ENCODE measurements at places on chromosomes 3 and 15. TPM values are rescaled to one million over a fixed set of nuclear protein-coding genes. Genes with fewer than 3 reads are reported as not detected.

- no peak for DNase-seq
These were observed 35.6 kb downstream of the SCAP start for GRCh38 chr3:47440131-47440530.

- DNase-seq, result peak; percentile 43
These were observed 157.3 kb upstream of the BHLHE40 start for GRCh38 chr3:4821975-4822374.

GRCh38 chr15:92944946-92945521 lies 44.9 kb downstream of the CHD2 start:
- DNase-seq, result no peak

DNA sequence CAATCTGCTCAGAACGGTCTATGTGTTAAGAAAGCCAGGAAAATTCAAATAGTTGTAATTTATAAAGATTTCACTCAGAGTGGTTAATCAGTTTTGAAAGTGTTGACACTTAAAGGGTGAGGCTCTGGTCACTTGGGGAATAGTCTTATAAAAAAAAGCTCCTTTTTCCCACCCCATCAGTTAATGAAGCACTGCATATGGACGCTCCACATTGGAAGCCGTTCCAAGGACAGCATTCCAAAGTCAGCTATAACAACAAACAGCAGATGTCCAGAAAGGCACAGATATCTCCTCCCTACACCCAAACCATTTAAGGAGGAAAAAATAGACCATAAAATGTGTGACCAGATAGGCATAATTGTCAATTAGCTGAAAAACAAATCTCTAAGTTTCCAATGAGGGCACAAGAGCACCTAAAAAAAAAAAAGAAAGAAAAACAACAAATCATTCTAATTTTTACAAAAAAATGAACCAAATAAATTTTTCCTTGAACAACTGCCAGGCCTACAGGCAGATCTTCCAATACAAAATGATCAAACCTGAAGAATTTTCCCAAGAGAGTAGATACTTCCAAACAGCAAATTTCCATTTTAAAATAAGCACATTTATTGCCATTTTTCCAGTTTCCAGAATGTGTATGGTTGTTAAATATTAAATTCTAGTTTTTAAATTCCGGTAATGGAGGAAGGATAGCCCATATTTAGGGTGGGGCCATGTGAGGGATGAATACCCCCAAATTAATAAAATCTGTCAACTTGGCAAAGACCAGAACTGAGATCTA lies 198.3 kb downstream of the ERC2 start:
- DNase-seq, result no peak

DNA sequence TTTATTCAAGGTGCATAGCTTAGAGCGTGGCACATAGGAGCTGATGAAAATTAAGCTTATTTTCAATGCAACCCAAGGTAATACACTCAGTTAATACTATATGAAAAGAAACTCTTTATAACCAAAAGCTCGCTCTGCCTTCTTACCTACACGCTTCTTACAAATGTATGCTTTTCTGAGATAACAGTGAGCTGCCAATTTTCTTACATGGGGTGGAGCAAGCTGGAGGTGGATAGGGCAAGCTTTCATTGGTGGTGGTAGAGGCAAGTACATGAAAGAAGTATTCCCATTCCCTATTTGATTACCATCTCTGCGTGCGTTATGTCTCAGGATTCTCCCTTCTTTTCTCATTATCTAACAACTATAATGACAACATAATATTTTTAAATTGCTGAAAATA lies 8.9 kb downstream of the DZIP3 start:
- peak; percentile 24 for DNase-seq

GRCh38 chr15:58684751-58685150 lies 64.8 kb downstream of the ADAM10 start:
- DNase-seq, result no peak

- peak; percentile 62 for DNase-seq
These were observed 7.2 kb upstream of the CFAP161 start for GRCh38 chr15:81126892-81127291.

DNA sequence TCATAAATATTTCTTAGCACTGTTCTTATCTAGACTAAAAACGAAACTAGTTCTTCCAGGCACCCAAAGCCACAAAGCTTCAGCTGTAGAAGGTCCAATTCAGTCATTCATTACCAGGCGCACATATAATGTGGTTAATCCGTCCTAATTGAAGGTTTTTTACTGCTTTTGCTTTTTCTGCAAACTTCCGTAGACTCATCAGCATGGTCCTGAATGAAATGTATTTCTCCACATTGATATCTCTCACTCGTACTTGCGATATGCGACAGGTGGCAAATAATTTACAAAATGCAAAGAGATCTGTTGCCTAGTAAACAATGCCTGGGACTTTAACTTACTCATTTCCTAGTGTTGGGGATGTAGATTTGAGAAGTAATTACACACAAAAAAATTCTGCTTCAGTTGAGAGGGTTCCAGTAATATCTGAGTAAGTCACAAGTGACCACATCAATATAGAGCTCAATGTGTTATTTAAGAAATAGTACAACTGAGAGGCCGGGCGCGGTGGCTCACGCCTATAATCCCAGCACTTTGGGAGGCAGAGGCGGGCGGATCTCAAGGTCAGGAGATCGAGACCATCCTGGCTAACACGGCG lies 75.0 kb upstream of the MBNL1 start:
- no peak for DNase-seq

DNA sequence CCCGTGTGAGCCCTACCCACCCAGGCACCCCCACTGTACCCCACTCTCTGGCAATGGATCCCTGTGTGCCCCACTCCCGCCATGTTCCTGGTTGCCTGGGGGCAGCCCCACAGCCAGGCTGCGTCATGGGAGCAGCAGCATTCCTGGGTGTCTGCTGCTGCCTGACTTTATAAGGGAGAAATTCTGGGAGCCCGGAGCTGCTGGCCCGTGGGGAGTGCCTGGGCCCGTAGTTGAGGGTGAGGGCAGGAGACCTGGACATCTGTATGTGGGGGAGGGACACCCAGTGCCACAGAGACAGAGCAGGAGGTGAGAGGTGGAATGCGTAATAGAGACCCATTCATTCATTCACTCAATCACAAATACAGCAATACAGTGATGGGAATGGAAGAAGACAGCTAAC lies 15.1 kb downstream of the CSPG4 start:
- DNase-seq, result no peak

- no peak for DNase-seq
These were observed 152.6 kb downstream of the PEX5L start for GRCh38 chr3:179884136-179884535.

GRCh38 chr3:62876064-62876463 lies 848 bp upstream of the CADPS start:
- DNase-seq, result no peak

SMAD6 gene
- total RNA-seq, result 76.4 TPM

DNA sequence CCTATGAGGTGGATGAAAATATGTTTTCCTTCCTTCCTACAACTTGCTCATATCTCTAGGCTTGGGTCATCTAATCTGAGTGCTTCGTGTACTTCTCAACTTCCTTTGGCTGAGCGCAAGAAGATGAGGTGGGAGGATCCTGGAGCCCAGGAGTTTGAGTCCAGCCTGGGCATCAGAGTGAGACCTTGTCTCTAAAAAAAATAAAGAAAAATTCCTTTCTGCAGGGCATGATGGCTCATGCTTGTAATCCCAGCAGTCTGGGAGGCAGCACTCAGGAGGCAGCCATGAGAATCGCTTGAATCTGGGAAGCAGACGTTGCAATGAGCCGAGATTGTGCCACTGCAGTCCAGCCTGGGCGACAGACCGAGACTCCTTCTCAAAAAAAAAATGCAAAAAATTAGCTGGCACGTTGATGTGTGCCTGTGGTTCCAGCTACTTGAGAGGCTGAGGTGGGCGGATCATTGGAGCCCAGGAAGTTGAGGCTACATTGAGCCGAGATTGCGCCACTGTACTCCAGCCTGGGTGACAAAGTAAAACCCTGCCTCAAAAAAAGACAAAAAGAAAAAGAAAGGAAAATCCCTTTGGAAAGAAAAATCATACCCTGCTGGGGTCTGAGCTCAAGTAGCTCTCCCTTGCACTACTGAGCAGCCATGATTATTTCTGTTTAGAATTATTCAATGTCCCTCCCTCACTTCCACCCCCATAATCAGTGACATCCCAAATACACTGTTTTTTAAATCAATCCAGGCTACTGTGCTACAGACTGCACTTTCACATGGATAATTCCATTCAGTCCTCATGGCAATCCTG lies 28.0 kb upstream of the RAB11A start:
- DNase-seq, result no peak

DNA sequence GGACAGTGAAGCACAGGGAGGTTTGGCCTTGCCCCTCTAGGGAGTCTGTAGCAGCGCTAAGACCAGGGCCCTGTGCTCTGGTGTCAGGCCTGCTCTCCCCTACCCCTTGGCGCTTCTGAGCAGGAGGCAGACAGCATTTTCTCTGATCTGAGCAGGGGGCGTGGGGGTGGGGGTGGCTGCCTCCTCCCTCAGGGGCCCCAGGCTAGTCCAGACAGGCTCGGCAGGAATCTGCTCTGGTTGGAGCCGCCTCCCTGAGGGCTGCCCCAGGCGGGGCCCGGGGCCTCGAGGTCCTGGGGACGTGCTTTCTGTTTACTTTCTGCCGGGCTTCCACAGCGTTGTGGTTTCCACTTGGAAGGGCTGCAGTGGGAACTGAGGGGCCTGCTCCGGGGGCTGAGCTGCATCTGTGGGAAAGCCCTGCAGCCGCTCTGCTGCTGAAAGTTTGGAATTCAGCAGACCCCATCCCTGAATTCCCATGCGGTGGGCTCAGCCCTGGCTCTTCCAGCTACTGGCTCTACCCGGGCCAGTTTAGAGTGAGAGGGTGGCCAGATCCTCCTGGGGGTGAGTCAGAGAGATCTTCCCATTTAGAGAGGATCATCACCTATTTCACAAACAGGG lies 105.4 kb downstream of the LINGO1 start:
- DNase-seq, result peak; percentile 88

GRCh38 chr3:116896116-116896515 lies 186.5 kb downstream of the TUSC7 start:
- no peak for DNase-seq

DNA sequence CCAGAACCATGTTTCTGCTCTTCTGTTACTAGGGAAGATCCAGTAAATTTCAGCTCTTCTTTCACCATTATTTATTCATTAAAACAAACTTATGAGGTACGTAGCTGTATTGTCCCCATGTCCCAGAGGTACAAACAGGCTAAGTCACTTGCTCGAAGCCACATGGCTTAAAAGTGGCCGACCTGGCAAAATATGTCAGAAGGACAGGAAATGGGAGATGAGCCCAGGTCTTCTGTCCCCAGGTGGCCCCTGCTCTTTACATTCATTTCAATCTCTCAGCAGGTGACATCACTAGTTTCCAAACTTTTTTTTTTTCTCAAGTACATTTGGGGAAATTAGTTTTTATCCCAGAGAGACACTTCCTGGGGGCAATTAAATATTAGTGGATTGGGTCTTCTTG lies 34.1 kb upstream of the LPP start:
- DNase-seq, result no peak

LMAN1L gene
- not detected for total RNA-seq

- DNase-seq, result no peak
These were observed 1.4 kb upstream of the RFTN1 start for GRCh38 chr3:16514755-16515353.

DNA sequence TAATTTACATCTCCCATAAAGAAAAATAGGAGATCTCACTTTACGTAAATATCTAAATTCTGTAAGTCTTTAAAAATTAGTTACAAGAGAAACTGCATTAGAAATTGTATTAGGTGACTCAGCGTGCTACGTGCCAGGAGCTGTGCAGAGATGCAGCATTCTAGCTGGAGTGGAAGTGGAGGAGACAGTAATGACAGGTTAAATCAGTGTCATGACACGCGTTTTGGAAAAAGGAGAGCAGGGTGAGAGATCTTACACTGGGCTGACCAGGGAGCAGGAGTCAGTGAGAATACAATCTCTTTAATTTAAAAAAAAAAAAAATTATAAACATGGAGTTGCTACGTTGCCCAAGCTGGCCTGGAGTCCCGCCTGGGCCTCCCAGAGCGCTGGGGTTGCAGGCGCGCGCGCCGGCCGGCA lies 635 bp downstream of the TUBGCP5 start:
- DNase-seq, result no peak

LIPC gene
- total RNA-seq, result not detected

CFAP100 gene
- total RNA-seq, result not detected

- DNase-seq, result no peak
These were observed 3.0 kb upstream of the LPP start for GRCh38 chr3:188150982-188151381.

DNA sequence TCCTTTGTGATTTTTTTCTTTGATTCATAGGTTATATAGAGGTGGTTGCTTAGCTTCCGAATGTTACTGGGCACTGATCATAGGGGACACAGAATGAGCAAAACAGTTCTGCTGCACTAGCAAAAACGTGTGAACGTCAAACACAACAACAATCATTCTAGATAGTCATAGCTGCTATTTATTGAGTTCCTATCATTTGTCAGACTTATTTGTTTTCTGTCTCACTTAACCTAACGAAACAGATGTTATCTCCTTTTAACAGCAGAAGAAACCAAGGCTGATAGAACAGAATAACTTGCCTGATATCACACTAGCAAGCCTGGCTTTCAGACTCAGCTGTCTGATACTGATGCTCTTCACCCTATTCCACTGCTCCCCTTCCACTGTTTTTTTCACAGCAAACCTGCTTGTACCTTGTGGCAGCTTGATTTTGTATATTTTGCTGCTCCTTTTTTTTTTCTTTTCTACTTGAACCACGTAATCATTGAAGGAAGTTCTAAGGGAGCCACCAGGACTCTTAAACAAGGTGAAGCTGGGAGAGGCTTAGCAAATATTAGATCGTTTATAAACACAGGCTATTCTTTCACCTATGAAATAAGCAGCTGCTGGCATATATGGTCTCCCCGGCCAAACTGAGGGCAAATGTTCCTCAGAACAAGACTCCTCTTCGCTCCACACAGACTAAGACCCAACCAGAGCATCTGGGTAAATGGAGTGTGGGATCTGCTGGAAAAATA lies 78.8 kb downstream of the MCF2L2 start:
- DNase-seq, result no peak

GRCh38 chr15:97026781-97027180 lies 696.3 kb downstream of the NR2F2 start:
- no peak for DNase-seq

CHRNA7 gene
- total RNA-seq, result 11.4 TPM

THRB gene
- total RNA-seq, result 21.9 TPM

ZDHHC19 gene
- total RNA-seq, result not detected

GRCh38 chr3:77171026-77171425 lies 131.1 kb downstream of the ROBO2 start:
- DNase-seq, result no peak

DNA sequence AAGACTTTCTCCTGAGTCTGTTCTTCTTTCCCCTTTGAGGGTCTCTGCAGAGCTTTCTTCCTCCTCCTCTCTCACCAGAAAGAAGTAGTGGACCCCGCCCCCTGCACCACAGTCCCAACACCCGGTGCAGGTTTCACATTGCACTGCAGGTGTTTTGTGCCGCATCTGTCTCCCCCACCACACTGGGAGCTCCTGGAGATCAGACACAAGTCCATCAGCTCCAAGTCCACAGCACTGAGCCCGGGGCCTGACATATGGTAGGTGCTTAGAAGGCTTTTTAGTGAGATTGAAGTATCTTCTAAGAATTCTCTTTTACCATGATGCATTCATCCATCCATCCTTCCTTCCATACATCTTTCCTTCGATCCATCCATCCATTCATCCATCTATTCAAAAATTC lies 9.8 kb downstream of the STRA6 start:
- no peak for DNase-seq
